ENCODE measurements at places on chromosomes 5 and 9.

GRCh38 chr9:72165821-72166547, 16.7 kb downstream of the GDA start:
- DNase-seq, result no peak

- DNase-seq, result no peak
Measured at GRCh38 chr5:171606414-171607024, 179.1 kb upstream of the SMIM23 start.

DNA sequence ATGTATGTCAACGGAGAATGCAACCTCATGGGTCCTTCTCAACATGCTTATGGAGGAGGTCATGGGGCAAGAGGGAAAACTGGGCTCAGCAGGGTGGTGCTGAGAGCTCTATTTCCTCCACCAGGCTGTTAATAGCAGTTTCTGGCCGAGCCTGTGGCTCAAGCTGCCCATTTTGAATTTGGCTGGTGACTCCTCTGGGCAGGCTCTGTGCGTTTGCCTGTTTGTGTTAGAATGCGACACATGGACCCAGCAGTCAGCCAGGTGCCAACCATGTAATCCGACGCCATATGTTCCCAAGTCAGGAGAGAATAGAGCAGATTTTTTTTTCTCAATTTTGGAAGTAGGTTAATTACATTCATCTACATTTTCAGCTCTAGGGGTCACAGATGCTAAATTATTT, 387.7 kb upstream of the CLINT1 start:
- no peak for DNase-seq

GRCh38 chr5:92504346-92504745, 1076.7 kb downstream of the NR2F1-AS1 start:
- DNase-seq, result no peak
